ENCODE measurements at places on chromosomes 11 and 22. TPM values are rescaled to one million over a fixed set of nuclear protein-coding genes. Genes with fewer than 3 reads are reported as not detected.

Gene MIOX
- 0.44 TPM for total RNA-seq

Gene MS4A5
- total RNA-seq, result not detected

Gene ZBTB16
- total RNA-seq, result 3.0 TPM

Gene MPEG1
- total RNA-seq, result not detected

Gene CCDC87
- 0.09 TPM for total RNA-seq

Gene CATSPER1
- not detected for total RNA-seq

Gene TMEM9B
- total RNA-seq, result 9.9 TPM

DNA sequence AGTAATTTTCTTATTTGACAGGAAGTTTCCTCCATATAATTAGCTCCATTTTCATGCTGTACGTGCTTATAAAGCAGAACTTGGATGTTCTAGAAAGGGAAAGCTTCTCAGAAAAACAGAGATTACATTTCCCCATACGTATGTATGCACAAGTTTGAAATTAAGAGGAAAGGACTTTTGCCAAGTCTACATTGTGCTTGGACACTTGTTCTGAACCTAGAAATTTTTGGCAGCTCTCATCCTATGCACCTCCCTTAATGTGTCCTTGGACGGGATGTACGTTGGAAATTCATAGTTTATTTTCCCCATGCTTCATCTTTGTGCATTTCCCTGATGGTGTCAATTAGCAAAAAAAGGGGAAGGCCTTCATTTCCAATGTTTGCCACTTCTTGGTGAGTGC, 322.7 kb downstream of the BLID start:
- no peak for DNase-seq
- no peak overlapping the region for H3K27ac ChIP-seq
- H3K4me1 ChIP-seq, result no peaks in the 10 kb centered on the region
- no peaks in the 10 kb centered on the region for H3K36me3 ChIP-seq
- H3K4me3 ChIP-seq, result no peak overlapping the region

- no peak overlapping the region for H3K27ac ChIP-seq
- no peak for DNase-seq
- H3K27me3 ChIP-seq, result peaks cover 6% of the 10 kb centered on the region
- H3K36me3 ChIP-seq, result no peaks in the 10 kb centered on the region
- H3K4me1 ChIP-seq, result no peaks in the 10 kb centered on the region
Observed at GRCh38 chr11:93216511-93217101, 18.8 kb upstream of the SLC36A4 start.

DNA sequence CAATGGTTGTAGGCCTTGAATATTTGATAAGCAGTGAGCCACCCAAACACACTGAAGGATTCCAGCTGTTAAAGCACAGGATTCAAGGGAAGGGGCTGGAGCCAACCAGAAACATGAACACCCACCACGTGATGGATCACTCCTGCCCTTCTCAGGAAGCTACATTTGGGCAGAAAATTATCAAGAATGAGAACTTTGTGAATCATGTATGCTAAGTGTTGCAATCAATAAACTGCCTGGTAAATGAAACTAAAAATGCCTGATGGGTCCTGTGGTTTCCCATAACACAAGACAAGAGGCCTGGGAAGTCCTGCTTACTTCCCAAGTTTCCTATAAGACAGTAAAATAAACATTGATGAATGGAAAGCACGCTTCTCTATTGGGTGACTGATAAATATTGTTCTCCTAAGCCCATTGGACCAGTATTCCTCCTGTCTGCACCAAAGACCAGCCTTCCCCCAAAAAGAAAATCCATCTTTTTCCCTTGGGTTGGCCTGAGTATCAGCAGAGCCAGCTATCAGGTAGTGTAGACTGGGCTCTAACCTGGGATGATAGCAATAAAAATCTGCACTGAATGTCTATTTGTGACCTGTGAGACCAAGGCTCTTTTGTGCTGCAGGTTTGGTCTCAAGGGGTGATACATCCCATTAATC, 98.4 kb downstream of the CCDC83 start:
- H3K4me1 ChIP-seq, result peaks cover 17% of the 10 kb centered on the region
- H3K27me3 ChIP-seq, result no peaks in the 10 kb centered on the region
- no peak for DNase-seq
- H3K27ac ChIP-seq, result no peak overlapping the region
- H3K36me3 ChIP-seq, result peaks cover 57% of the 10 kb centered on the region

DNA sequence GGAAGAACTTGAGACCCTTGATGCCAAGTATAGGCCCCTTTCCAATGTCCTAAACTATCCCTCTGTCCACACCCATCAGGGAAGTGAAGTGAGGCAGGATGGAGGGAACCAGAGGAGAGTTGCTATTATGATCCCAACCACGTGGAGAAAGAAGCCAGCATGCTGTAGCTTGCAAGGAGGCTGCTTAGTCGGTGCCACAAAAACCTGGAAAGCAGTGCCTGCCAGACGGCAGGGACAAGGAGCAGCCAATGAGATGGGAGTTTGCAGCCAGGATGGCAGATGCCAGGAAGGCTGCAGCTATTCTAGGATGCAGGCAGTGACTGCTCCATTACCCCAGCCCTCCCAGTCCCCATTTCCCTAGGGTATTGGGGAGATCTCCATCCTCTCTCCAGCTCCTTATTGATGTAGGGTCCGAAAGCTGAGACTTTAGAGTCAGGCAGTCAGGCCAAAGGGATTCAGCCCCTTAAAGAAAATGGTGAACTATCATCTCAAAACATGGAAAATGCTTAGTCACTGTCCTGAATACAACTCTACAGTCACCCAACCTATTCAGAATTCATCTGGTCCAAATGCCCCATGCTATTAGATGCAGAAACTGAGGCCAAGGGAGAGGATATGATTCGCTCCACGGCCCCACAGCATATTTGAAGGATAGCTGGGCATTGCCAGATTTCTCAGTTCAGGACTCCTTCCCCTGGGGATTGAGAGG, 18.4 kb upstream of the LRRC55 start:
- no peak overlapping the region for H3K4me3 ChIP-seq
- DNase-seq, result no peak
- no peak overlapping the region for H3K27ac ChIP-seq
- no peaks in the 10 kb centered on the region for H3K36me3 ChIP-seq
- H3K4me1 ChIP-seq, result no peaks in the 10 kb centered on the region

DNA sequence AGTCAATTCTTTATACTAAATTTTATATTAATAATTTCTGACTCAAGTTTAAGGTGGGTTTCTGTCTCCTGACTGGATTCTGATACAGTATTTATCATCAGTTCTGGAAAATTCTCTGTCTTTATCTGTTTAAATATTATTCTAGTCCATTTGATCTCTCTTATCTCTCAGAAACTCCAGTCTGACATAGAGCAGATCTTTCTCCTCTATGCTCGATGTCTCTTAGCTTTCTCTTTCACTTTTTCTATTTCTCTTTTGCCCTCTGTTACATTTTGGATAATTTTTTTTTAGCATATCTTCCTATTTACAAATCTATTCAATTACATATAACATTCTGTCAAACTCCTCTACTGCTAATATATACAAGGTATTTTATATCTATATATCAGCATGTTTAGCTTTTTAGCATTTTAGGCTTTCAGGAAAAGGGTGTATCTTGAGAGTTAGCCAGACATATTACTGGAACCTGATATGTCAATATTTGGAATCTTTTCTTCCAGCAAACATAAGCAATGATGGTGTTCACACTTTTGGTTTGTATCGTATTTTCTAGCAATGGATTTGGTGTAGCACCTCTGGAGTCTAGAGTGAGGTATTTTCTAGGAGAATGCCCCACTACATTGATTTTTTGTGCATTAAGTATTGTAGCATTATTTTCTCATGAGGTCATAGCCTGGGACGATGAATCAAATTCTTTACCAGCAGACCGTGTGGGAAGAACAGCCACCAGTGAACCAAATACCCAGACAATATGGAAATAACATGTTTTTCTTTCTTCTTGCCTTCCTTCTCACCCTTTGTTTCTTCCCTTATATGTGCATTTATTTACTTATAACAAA, 4.1 kb upstream of the NNMT start:
- H3K4me3 ChIP-seq, result no peak overlapping the region
- no peaks in the 10 kb centered on the region for H3K4me1 ChIP-seq
- no peak overlapping the region for H3K27ac ChIP-seq
- H3K36me3 ChIP-seq, result no peaks in the 10 kb centered on the region
- no peak for DNase-seq
- H3K27me3 ChIP-seq, result peaks cover 7% of the 10 kb centered on the region

- no peak for DNase-seq
- H3K27me3 ChIP-seq, result no peaks in the 10 kb centered on the region
- no peaks in the 10 kb centered on the region for H3K36me3 ChIP-seq
- no peak overlapping the region for H3K4me3 ChIP-seq
- no peak overlapping the region for H3K27ac ChIP-seq
Observed at GRCh38 chr11:101566626-101567025, 17.2 kb downstream of the TRPC6 start.

GRCh38 chr11:10900681-10901415, 43.0 kb upstream of the ZBED5 start:
- peaks cover 29% of the 10 kb centered on the region for H3K4me1 ChIP-seq
- H3K36me3 ChIP-seq, result no peaks in the 10 kb centered on the region
- no peak overlapping the region for H3K4me3 ChIP-seq

DNA sequence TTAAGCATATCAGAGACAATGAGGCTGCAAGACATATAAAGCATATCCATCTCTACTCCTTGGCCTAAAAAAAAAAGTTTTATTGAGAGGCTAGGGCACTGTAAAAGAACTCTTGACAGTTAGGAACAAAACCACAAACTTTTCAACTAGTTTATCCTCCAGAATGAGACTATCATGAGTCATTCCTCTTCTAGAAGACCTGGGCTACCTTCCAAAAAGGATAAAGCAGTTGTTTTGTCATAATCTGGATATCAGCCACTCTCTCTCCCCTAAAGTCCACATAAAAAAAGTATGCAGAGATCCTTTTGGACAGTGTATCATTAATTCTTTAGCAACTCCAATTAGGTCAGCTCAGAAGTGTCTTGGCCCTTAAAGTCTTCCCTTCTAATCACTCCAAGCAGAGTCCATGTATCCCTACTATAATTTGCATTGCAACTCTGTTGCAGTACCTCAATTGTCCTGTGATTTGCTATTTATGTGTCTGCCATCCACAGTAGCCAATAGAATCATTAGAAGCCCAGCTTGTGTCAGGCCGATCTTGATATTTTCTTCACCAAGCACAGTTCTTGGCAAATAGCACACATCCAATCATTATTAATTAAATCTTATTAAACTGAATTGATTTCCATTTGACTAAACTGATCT, 10.4 kb downstream of the OR51T1 start:
- H3K4me3 ChIP-seq, result no peak overlapping the region
- no peaks in the 10 kb centered on the region for H3K4me1 ChIP-seq
- no peak for DNase-seq
- no peak overlapping the region for H3K27ac ChIP-seq
- H3K27me3 ChIP-seq, result peaks cover 8% of the 10 kb centered on the region

DNA sequence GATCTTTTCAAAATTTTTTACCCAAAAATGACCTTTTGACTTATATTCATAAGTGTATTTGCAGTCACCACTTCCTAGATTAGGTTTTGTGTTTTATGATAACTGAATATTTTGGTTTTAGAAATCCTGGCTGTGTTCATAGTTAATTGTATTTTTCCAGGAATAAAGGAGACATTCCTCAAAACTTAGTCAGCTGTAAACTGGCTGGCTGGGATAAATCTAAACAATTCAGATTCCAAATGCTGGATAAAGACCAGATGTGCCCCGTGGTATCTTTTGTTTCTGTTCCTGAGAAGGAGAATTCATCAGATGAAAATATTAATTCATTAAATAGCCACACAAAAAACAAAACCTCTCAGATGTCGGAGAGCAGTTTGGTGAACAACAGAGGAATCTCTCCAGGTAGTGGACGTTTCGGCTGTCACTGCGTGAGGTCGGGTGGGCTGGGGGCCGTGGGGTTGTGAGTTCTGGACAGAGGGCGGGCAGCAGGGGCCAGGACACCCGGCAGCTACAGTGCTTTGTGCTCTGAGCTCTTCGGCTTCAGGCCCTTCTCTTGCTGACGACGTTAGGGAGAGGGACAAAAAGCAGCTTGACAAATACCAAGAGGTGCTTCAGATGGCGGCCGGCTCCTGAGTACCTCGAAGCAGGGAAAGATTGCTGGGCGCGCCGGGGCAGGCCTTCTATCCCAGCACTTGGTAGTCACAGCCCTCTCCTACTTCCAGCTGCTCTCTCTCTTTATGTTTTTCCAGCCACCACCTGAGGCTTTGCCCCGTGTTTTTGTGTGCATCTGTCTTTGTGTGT, 24.6 kb downstream of the MOV10L1 start:
- no peak overlapping the region for H3K27ac ChIP-seq
- no peaks in the 10 kb centered on the region for H3K36me3 ChIP-seq
- no peak overlapping the region for H3K4me3 ChIP-seq
- H3K4me1 ChIP-seq, result peaks cover 10% of the 10 kb centered on the region
- DNase-seq, result no peak

DNA sequence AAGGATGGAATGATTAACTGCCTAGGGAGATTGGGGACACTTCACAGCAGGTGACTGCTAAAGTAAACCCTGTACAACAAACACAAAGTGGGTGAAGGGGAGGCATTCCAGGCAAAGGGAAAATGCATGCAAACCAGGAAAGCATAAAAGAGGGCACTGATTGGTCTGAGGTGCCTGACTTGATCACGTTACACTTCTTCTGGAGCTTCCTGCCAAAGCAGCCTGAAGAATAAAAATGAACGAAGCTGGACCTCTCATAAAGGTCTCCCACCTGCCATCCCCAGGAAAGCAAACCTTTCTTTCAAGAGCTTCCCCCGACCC, 46.7 kb upstream of the SCUBE2 start:
- no peak overlapping the region for H3K4me3 ChIP-seq
- peaks cover 35% of the 10 kb centered on the region for H3K4me1 ChIP-seq
- H3K27me3 ChIP-seq, result no peaks in the 10 kb centered on the region
- peak overlapping the region; percentile 79 for H3K27ac ChIP-seq

DNA sequence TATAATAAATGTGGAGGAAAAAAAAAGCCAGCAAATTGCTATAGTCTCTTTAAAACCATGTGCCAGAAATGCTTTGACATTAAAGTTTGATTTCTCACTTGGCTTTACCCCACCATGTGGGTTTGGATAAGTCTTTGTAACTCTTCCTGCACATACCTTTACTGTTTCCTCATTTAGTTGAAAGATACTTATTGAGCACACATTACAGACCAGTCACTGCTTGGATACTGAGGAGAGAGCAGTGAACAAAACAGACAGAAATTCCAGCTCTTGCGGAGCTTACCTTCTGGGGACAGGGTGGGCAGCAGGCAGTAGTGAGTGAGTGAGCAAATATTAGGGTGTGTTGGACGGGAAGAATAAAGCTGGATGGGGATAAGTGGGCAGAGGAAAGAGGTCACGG, 13.7 kb downstream of the PACS1 start:
- no peak for DNase-seq
- peaks cover 86% of the 10 kb centered on the region for H3K4me1 ChIP-seq
- no peaks in the 10 kb centered on the region for H3K27me3 ChIP-seq
- no peak overlapping the region for H3K4me3 ChIP-seq
- peak overlapping the region; percentile 81 for H3K27ac ChIP-seq

GRCh38 chr11:124841201-124841600, 24.0 kb upstream of the ROBO3 start:
- H3K27me3 ChIP-seq, result peaks cover 74% of the 10 kb centered on the region
- no peak overlapping the region for H3K4me3 ChIP-seq
- H3K4me1 ChIP-seq, result peaks cover 21% of the 10 kb centered on the region
- H3K36me3 ChIP-seq, result no peaks in the 10 kb centered on the region

GRCh38 chr11:117535850-117536411, 208.3 kb downstream of the CEP164 start:
- H3K27me3 ChIP-seq, result peaks cover 1% of the 10 kb centered on the region
- H3K4me1 ChIP-seq, result no peaks in the 10 kb centered on the region
- H3K27ac ChIP-seq, result no peak overlapping the region
- H3K4me3 ChIP-seq, result no peak overlapping the region
- H3K36me3 ChIP-seq, result no peaks in the 10 kb centered on the region

GRCh38 chr11:65907878-65908277, 7.7 kb upstream of the FOSL1 start:
- no peak overlapping the region for H3K27ac ChIP-seq
- no peak overlapping the region for H3K4me3 ChIP-seq
- H3K4me1 ChIP-seq, result peaks cover 3% of the 10 kb centered on the region
- no peaks in the 10 kb centered on the region for H3K36me3 ChIP-seq
- H3K27me3 ChIP-seq, result peaks cover 2% of the 10 kb centered on the region

GRCh38 chr11:126188332-126189108, 22.9 kb downstream of the RPUSD4 start:
- H3K36me3 ChIP-seq, result peaks cover 3% of the 10 kb centered on the region
- H3K27me3 ChIP-seq, result no peaks in the 10 kb centered on the region
- DNase-seq, result no peak
- H3K27ac ChIP-seq, result no peak overlapping the region

All from activated CD4-positive, alpha-beta T cell treated with anti-CD3 and anti-CD28 coated beads for 36 hours (primary cell).